Stimulated activated CD8-positive, alpha-beta memory T cell treated with anti-CD3 and anti-CD28 coated beads, Interleukin-4, amount 100 ng/mL, for 1 hour (primary cell): ENCODE measurements at places on chromosomes 1 and 21.

- no peak for DNase-seq
These were observed 171.9 kb upstream of the USP25 start for GRCh38 chr21:15557925-15558324.

DNA sequence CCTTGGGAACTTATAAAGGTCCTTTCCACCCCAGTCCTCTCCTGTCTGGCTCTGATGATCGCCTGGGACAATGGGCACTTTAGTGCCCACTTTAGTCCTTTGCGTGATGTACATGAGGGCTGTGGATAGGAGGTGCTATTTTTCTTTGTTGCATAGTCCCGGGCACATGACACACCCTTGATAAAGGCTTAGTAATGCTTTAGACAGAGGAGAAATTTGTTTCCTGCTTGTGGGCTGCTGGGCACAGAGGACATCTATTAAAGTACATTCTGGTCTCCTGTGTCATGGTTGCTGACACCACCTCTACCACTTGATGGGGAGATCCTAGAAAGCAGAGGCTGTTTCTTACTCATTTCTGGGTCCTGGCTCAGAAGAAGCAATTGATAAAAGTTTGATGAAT is 5.4 kb upstream of the KNCN start:
- no peak for DNase-seq

DNA sequence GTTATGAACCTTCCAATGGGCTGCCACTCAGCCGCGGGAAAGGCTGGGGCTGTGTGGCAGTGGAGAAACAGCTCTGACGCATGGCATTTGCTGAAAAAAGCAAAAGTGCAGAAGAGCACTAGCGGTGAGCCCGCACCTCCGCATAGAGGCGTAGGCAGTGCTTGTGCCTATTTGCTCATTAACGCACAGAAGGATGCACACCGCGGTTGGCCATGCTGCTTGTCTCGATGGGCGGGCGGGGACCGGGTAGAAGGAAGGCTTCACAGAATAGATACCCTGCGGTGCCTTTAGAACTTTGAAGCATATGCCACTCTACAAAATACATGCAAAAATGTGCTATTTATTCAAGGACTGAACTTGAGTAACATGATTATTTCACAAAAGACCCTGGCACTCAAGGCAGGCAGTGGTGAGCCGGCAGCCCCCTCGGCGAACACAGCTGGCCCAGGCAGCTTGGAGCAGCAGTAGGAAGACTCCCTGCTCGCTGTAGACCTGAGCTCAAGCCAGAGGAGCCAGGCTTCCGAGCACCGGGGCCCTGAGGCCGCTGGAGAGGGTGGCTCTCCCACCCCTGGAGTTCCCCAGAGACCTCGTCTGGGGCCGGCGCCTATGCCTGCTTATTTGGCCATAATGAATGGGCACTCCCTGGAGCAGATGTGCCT is 71.5 kb downstream of the SIK1 start:
- no peak for DNase-seq

- DNase-seq, result no peak
These were observed 47.1 kb downstream of the PTPN14 start for GRCh38 chr1:214504330-214504729.

- DNase-seq, result no peak
These were observed 77.9 kb downstream of the TGFBR3 start for GRCh38 chr1:91807921-91808620.

DNA sequence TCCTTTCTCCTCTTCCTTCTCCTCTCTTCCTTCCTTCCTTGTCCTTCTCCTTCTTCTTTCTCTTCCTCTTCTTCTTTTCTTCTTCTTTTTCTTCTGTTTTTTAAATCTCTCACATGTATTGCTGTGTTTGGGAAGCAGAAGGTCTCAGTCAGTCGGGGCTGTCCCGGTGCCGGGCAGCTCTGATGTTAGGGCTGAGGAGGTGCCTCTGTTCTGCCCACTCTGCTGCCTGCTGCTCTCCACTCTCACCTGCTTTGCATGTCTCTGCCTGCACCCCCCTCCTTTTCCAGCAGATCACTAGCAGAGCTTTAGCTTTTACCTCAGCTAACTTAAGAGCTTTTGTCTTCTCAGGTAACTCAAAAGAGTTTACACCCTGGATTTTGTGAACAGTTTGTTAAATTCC is 276.6 kb downstream of the CHRM3 start:
- no peak for DNase-seq

GRCh38 chr1:89799495-89799894 is 21.3 kb upstream of the LRRC8D start:
- DNase-seq, result no peak

DNA sequence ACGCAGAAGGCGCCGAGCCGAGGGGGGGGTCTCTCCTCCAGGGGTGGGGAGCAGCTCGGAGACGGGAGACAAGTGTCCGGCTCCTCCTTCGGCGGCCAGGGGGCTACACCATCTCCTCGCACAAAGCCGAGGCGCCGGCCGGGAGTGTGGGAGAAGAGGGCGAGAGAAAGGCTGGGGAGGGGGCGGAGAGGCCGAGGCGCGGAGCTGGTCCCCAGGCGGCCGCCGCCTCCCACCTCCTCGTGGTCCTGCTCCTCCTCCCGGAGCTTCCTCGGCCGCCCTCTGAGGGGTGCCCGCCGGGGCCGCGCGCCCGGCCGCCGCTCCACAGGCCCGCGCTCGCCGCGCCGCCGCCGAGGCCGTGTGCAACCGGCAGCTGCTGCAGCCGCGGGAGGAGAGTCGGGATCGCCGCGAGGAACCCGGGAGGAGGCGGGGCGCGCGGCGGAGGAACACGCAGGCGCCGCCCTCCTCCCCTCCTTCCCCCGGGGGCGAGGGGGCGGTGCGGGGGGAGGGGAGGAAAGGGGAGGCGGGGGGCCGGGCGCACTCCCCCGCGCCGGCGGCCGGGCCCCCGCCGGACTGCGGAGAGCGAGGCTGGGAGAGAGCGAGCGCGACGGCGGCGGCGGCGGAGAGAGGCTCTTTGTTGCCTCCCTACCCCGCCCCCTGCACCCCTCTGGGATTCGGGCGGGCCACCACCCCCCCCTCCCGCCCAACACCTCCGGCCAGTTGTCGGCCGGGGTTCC is at the start of gene ENAH:
ENAH (minus strand) TSS at position 395 of the 734 bp plus-strand sequence. CDS start 433 bp downstream, outside the sequence.
- DNase-seq, result no peak

DNA sequence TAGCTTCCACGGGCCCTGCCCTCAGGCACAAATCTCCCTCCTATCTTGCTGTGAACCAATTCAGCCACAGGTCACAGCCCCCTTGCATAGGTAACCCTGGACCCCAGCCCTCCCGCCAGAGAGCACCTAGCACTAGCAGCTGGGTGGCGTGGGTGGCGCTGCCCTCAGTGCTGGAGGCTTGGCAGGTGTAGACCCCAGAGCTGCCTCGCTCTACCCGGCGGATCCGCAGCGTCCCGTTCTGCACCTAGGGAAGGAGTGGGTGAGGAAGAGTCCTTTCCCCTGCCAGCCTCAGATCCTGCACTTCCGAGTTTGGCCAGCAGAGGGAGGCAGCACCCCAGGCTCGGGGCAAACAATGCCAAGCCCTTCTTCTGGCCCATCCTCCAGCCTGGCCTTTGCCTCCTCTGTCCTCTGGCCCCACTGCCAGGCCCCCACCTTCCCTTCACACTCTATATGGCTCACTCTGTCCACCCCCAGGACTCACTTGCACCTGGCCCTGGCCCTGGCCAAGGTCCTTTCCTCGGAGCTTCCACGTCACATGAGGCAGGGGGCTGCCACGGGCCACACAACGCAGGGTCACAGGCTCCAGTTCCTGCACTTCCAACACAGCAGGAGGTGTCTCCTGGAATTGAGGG is 9.0 kb downstream of the IGSF9 start:
- DNase-seq, result peak; percentile 73

GRCh38 chr1:56024155-56024554 is 555.2 kb downstream of the PLPP3 start:
- DNase-seq, result no peak

DNA sequence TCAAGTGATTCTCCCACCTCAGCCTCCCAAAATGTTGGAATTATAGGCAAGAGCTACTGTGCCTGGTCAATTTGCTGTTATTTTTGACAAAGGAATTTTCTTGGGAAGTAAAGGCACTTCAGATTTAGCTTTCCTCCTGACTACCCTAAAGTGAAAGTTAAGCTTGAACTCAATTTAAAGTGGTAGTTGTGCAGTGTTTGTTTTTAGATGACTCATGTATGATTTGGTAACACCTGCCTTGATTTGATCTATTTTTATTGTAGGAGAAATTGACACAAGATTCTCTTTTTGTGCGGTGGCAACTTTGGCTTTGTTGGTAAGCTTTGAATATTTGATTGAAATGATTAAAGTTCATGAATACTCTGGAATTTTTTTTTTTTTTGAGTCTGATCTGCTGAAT is 5.0 kb downstream of the RABGGTB start:
- no peak for DNase-seq

- no peak for DNase-seq
These were observed 119.7 kb downstream of the ZNF281 start for GRCh38 chr1:200290010-200290685.

GRCh38 chr1:37071829-37072228 is 37.5 kb upstream of the GRIK3 start:
- no peak for DNase-seq

DNA sequence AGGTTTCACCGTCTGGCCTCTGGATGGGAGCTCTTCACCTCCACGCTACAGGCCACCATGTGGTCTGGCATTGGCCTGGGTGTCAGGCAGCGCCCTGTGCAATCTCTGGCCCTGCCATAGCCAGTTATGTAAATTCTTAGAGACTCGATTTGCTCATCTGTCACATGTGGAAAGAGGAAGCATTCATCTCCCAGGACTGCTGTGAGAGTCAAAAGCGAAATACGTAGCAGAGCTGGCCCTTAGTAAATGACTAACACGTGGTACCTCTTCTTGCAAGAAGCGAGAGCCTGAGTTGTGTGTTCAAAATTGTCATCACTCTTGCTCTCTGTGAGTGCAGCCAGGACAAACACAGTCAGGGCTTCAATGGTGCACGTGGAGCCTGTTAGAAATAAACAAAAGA is 159.0 kb upstream of the BACE2 start:
- no peak for DNase-seq

DNA sequence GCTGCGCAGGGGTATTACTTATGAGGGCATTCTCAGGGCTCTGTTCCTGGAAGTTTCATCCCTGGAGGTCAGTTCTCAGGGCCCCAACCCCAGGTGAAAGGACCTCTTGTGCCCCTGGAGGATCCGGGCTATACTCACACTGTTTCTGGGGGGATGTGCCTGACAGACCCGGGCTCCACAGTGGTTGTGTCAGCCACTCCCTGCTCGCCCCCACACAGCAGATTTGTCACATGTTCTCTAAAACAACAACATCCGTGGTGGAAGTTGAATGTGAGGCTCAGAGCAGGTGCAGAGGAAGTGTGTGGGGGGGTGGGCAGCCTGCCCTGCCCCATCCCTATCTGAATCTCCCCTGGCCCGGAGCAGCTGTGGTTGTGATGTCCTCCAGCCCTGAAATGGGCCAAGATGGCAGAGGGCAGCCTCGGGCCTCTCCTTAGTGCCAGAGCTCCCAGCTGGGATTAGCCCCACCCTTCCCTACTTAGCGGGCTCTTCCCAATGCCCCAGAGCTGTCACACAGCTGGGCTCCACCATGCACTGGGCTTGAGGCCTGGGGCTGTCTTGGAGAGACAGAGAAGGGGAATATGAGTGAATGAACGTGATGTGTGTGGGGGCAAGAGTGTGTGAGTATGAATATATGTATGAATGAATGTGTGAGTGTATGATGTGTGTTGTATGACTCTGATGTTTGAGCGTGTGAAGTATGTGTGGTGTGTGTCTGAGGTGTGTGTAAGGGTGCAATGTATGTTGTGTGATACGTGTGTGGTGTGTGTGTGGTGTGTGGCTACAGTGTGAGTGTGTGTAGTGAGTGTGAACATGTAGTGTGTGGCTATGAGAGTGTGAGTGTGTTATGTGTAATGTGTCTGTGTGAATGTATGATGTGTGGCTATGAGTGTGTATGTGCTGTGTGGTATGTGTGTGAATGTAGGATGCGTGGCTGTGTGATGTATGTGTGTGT is 1.5 kb upstream of the FCMR start:
- DNase-seq, result no peak
